ENCODE measurements at places on chromosomes 4 and X.
A peak's percentile ranks its signal among the peaks of the same experiment; 100 is the strongest.

- DNase-seq: no peak
Measured at GRCh38 chr4:77193511-77194102, 36.6 kb downstream of the CCNG2 start.

DNA sequence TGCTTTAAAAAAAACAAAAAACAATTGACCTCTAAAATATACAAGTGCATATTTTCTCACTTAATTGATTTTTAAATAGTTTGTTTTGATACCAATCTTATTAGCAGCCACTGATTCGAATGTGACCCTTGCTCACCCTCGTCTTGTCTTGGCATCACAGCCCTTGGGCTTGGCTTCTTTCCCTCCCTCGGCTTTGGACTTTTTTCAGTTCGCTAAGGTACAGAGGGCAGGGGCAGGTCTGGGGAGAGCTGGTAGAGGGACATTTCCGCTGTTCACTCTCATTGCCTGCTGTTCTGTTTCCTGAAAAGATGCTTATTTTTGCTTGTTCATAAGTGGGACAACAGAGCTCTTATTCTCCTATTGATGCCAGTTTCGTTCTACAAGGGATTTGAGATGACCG, 88.5 kb upstream of the RPS6KA3 start:
- no peak for DNase-seq

- no peak for DNase-seq
Measured at GRCh38 chrX:125628435-125628834, 308.8 kb downstream of the TEX13C start.

DNA sequence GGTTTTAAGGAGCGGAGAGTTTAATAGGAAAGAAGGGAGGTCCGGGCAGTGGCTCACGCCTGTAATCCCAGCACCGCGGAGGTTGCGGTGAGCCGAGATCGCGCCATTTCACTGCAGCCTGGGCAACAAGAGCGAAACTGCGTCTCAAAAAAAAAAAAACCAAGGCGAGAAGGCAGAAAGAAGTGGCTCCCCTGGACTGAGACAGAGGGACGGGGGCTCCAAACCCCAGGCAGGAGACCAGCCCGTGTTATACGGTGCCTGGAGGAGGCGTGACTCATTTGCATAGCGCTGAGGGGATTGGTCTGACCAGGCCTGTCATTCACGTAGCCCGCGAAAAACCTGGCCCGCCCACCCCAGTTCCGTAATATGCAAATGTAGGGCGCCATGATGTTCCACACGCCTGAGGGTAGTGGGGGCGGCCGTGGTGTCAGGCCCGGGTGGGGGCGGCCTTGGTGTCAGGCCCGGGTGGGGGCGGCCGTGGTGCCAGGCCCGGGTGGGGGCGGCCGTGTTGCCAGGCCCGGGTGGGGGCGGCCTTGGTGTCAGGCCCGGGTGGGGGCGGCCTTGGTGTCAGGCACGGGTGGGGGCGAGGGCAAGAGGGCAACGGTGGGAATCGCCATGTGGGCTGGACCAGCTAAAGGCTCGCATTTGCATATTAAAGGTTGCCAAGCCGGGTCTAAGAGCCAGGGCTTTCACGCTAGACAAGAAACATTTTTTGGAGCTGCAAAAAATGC, 2.1 kb downstream of the PLCXD1 start:
- DNase-seq: peak; percentile 75

GRCh38 chr4:141306331-141306730, 85.6 kb downstream of the ZNF330 start:
- DNase-seq: no peak

GRCh38 chrX:1190596-1191145, 21.8 kb downstream of the CRLF2 start:
- DNase-seq: no peak

DNA sequence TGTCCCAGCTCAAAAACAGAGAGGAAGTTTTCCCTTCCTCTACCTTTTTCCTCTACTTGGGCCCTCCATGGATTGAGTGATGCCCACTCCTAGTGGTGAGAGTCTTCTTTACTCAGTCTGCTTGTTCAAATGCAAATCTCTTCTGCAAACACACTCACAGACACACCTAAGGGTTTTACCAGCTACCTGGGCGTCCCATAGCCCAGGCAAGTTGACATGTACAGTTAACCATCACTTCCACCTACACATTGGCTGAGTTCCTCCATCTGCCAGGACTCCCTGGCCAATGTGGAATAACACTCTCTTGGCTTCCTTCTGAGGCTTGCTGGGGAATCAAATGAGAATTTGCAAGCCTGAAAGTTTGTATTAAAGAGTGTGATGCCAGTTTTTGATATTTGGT, 45.7 kb upstream of the DHRSX start:
- no peak for DNase-seq

GRCh38 chr4:112973750-112974251, 75.7 kb upstream of the ANK2 start:
- no peak for DNase-seq
